ENCODE measurements at places on chromosomes 12 and 14.

GRCh38 chr14:61416591-61416990, 95.2 kb downstream of the PRKCH start:
- no peak for DNase-seq

- DNase-seq: no peak
Measured at GRCh38 chr12:104171785-104172569, 34.0 kb upstream of the NFYB start.

DNA sequence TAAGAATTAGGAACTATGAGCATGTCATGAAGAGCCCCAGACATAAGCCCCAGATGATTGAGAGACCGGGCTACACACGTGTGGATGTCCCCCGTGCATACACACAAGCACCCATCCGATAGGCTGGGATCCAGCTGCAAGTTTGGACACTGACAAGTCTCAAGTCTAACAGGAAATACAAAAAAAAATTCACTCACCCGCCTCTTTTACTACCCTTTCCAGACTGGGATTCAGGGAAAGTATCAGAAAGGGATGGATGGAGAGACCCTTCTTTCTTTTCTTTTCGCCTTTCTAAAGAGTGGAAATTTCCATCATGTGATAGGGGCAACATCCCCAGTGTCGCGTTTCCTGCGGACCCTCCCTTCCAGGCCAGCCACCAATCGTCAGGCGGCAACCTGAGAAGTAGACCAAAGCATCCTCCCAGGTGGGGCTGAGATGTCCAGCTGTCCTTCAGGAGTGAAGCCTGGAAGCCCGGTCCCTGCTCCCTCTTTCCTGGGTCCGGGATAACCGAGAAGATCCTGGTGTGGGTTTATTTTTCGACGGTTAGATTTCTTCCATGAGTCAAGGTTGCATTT, 6.4 kb upstream of the SLC38A4 start:
- no peak for DNase-seq

DNA sequence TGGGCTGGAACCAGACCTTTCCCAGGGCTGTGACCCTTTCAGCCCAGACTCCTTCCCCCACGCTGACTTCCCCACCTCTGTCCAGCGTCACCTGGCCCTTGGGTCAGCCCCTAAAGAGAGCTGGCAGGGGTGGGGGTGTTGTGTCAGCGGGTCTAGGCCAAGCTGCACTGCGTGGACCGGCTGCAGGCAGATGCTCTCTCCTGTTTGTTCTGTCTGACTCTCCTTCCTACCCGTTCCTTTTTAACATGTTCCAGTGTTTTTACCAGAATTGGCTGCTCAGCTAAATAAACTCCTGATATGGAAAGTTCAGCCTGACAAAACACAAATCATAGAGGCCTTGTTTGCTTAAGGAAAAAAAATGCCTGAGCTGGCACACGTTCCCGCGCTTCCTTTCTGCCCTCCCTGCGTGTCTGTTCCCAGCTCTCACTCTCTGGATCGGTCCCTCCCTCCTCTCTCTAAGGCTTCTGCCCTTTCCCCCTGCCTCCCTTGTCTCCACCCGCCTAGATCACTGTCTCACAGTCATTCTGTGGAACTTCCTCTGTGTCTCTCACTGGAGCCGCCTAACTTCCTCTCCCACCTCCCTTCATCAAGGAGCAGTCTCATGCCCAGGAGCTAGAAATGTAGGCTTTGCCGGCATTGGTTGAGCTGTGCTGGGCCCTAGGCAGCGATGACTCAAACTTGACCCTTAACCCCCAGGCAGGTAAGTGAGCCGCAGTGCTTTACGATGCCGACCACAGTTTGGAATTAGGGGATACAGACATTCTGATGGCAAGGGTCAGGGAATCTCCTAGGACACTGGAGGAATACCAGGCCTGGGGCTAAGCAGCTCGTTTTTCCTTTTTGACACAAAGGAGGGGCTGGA, 15.5 kb upstream of the MLXIP start:
- no peak for DNase-seq

DNA sequence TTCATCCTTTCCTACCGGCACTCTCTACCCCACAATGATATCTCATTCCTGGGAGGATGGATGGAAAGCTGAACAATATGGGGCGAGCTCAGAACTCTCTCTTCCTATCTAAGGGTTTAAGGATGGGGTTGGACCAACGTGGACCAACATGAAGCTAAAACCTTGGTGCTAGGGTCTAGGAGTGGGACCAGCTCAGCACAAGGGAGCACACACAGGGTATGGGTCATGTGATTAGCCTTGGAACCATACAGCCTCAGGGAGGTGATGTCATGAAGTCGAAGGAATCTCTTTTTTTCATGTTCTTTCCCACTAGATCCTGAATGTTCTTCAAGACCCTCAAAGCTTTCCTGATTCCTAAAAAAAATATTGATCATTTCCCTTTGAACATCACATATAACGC, 3.3 kb downstream of the GUCY2C start:
- DNase-seq: no peak

- DNase-seq: no peak
Measured at GRCh38 chr12:5013266-5013730, 30.4 kb upstream of the KCNA5 start.

- DNase-seq: no peak
Measured at GRCh38 chr14:62604524-62604923, 440.7 kb downstream of the KCNH5 start.

DNA sequence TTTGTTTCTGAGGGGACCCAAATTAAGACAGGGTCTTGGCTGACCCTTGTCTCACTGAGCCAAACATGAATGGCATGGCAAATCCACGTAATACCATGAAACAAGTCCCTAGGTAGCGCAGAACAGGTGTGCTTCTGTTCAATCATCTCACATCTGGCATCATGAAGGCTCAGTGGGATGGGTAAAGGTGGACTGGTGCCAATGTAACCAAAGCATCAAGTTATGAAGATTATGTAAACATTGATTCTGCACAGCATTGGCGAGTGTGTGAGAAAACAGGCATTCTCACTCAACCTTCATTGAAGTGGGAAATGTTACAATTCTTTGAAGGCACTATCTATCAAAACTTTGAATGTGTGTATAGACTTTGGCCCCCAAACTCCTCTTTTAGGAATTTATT, 41.9 kb downstream of the PTGER2 start:
- DNase-seq: no peak

GRCh38 chr12:53532021-53532420, 24.7 kb upstream of the NPFF start:
- no peak for DNase-seq

GRCh38 chr12:49895773-49896172, 7.9 kb downstream of the FAIM2 start:
- no peak for DNase-seq

- DNase-seq: no peak
Measured at GRCh38 chr14:71062581-71063303, 155.5 kb downstream of the PCNX1 start.

DNA sequence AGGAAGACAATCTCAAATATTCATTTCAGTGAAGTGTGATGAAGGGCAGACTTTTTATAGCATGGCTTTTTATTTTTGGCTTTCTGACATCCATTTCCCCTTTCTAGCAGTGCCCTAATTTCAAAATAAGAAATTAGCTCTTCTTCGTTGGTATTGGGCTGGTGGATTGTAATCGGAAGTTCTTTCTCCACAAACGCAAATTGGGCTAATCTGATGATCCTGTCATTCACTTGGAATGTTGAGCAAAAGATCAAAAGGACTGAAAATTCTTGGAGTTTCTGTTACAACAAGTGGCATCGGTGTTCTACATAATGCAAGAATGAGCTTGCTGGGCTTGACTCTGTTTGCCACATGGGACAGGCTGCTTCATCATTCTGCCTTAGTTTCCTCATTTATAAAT, 1182.8 kb downstream of the FLRT2 start:
- DNase-seq: no peak

DNA sequence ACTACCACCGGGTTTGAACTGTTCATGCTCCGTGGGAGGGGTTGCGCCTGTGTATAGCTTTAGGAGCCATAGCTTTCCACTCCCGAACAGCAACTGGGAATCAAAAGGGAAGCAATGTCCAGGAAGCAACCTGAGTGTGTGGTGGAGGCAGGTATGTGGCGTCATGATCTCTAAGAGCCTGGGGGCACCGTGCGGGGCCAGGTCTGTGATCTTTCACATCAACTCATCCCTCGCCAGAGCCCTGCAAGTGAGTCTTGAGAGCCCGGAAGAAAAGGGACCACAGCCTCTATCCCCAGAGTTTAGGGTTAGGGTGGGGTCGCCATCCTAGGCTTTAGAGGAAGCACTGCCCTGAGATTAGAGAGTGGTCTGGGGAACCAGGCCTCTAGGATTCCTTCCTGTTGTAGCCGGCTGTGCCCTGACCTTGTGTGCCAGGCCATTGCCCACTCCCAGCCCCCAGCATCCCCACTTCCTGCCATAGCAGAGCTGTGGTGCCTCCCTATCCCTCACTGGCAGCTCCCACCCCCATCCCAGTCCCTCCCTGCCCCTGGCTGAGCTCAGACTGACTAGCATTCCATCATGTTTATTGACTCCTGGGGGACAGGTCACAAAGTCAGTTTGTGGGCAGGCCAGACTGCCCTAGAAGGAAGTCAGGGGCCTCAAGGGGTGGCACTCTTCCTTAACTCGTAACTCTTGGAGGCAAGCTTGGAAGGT, 745 bp upstream of the ADCY4 start:
- no peak for DNase-seq

DNA sequence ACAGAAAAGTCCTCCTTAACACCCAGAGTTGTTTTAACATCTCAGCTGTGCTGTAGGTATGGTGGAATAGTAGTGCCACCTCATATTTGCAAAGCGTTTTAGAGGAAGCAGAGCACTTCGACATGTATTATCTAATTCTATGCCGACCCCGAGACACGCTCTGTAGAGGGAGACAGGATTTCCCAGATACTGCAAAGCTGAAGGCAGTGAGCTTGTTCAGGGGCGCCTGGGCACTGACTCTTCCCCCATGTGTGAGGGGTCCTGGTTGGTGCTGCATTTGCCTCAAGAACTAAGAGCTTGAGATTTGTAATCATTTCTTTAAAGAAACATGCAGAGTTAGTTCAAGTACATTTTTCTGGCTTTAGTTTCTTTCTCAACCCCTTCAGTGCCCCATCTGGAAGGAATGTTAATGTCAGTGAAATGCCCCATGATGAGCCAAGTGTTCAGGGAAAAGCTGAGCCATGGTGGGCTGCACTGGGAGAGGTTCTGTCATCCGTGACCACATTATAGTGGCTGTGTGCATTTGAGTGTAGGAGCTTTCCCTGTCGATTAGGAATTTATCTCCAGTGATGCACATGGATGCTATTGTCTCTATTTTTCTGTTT, 66.3 kb downstream of the MBIP start:
- DNase-seq: no peak

DNA sequence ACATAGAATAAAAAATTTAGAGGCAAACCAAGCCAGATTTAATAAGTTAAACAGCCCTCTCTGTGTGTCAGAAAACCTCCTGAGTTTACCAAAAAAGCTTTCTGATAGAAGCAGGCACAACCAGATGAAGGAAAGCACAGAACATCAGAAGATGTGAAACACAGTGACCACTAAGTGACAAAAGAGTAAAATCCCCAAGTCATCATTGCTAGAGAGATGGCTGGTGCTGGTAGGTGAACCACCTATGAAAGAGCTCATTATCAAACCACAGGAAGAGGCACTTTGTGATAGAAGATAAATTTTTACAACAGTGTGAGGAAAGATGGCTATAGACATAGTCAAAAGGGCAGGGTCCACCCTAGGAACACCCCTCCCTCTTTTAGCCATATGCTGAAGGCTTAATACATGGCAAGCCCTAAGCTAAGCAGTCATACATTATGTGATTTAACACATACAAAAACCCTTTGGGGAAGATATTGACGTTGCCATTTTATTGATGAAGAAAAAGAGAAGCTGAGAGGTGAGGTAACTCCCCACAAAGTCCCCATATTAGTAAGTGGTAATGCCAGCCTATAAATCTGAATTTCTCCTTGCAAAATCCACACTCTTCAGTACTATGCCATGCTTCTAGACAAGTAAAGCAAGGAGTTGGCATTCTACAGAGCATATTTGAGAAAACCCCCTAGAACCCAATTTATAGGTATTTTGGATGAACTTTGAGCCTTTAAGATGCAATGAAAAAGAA, 449.9 kb downstream of the LRIG3 start:
- DNase-seq: no peak

DNA sequence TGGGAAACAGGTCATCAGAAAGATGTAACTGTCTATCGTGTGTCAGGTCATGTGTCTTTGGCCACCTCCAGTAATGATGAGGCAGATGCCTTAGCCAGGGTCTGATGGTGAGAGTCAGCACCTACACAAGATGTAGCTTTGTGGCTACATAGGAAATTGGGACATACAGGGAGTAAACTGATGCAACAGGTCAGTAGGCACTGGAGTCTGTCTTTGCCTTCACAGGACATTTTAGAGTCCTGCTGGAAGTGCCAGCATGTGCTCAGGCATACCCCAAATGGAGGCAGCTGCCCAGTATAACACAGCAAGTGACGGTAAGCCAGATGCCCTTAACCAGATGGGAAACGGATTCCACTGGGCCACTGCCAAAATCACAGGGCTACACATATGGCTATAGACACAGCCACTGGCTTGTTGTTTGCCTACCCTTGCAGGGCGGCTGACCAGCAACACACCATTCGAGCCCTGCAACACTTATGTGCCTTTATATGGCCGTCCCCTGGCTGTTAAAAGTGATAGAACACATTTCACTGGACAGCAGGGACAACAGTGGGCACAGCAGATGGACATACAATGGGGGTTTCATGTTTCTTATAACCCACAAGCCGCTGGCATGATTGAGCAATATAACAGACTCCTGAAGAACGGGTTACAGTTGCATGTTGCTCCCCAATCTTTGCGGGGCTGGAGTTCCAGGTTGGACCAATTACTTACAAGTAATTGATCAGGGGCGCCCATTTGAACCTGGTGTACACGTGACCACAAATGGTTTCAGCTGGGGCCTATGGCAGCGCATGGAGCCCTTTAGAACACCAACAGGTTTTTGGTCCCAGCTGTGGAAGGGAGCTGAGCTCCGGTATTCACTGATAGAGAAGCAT, 12.9 kb upstream of the RNASE12 start:
- DNase-seq: no peak

GRCh38 chr12:11561411-11561810, 88.1 kb upstream of the ETV6 start:
- no peak for DNase-seq

DNA sequence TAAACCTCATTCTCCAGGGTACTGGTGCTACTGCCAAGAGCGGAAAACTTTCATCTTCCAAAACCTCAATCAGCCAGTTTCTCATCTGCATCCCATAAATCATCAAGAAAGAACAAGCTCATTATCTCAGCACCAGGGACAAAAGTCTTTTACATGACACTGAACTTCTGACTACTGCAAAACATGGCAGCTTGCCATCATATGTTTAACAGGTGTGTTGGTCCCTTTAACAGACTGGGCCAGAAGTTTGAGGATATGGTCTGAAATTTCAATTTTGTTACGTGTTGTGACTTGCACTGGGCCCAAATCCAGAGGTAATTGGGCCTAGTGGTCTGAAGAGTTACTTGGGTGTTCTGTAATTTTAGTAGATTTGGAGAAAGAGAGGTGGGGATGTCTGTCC, 305.4 kb upstream of the SEL1L start:
- no peak for DNase-seq

DNA sequence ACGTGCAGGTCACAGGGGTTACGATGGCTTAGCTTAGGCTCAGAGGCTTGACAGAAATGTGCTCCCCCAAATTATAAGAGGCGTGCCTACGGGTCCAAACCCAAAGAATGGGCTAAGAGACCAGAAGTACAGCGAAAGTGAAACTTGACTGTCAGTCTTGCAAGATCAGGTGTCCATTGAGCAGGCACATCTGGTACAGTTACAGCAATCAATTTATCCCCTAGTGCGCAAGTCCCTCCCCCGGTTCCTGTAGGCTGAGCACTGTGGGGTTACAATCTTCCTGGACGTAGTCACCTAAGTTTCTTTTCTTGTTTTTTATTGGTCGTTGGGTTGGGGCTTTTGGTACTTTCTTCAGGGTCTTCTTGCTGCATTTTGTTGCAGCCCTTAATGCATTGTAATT, 134.2 kb downstream of the UNC79 start:
- DNase-seq: no peak
